ENCODE measurements at places on chromosomes 13 and 19.
A peak's percentile ranks its signal among the peaks of the same experiment; 100 is the strongest.

- peak; percentile 44 for DNase-seq
Observed at GRCh38 chr19:46787331-46788261, 798 bp downstream of the SLC1A5 start.

DNA sequence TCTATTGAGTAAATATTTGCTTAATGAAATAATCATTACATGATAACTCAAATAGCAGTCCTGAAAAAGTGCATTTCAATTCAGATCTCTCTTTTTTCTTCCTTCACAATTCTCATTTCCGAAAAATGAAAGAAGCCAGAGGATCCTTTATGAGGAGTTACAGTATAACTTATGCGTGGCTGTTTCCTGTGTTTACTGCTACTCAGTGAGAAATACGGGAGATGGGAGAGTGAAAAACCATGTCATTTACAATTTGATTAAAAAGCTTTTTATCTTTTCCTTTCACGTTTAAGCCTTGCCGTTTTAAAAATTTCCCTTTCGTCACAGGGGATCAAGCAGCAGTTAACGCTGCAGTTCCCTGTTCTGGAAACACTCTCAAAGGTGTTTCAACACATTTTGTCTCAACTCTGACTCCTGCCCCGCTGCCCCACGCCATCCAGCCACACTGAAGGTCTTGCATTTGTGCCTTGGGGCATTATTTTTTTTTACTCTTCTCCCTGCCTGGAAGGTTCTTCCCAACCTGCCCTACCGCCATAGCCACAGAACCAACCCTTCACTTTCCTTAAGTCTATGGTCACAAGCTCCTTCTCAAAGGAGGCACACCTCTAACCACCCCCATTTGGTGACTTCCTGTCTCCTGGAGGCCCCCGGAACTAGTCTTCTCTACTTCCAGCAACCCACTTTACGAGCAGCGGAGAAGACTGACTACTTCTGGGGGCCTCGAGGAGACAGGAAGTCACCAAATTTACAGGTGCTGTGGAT lies 17.0 kb downstream of the KL start:
- no peak for DNase-seq

- DNase-seq = no peak
Observed at GRCh38 chr13:30806784-30807183, 71.4 kb downstream of the ALOX5AP start.

GRCh38 chr19:38079926-38080380 lies 144.1 kb downstream of the DPF1 start:
- no peak for DNase-seq

DNA sequence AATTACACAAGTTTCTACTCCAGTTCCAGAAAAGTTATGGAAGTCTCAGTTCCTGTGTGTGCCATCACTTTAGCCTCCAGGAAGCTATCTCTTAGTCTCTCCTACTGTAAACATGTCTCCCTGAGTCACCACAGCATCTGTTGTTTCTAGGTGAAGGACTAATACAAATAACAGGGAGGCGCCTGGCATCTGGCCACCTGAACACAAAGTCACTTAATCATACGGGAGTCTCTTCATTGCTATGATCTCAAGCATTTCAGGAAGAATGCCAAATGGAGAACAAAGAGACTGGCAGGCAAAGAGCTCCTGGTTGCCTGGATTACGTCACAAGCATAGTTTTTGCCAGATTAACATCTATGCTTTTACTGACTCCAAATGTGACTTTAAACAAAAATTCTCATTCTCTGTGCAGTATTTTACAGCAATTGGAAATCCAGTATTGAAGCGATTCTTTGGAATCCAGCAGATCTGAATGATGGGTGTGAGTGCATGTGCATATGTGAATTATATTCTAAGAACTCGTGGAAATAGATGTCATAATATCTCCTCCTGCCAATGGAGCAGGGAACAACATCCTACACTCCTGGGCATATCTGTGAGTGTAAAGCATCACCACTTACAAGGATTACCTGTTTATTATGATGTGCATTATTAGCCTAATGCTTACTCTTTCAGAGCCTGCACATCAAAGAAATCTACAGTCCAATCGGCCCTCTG lies 572.8 kb downstream of the PCDH9 start:
- DNase-seq = peak; percentile 85

- DNase-seq = no peak
Observed at GRCh38 chr19:42295831-42296525, 6.0 kb upstream of the PRR19 start.

- DNase-seq = no peak
Observed at GRCh38 chr13:96020931-96021330, 32.3 kb downstream of the UGGT2 start.

GRCh38 chr19:46294494-46294893 lies 2.3 kb upstream of the HIF3A start:
- DNase-seq = no peak

- no peak for DNase-seq
Observed at GRCh38 chr19:10927730-10928562, 493 bp downstream of the YIPF2 start.

GRCh38 chr13:30618186-30618929 lies 638 bp downstream of the USPL1 start:
- DNase-seq = no peak
